Activated B cell treated with CpG ODN at 0.5 μM for 24 hours (primary cell): ENCODE measurements at places on chromosomes 13 and 19. TPM values are rescaled to one million over a fixed set of nuclear protein-coding genes. Genes with fewer than 3 reads are reported as not detected.

DNA sequence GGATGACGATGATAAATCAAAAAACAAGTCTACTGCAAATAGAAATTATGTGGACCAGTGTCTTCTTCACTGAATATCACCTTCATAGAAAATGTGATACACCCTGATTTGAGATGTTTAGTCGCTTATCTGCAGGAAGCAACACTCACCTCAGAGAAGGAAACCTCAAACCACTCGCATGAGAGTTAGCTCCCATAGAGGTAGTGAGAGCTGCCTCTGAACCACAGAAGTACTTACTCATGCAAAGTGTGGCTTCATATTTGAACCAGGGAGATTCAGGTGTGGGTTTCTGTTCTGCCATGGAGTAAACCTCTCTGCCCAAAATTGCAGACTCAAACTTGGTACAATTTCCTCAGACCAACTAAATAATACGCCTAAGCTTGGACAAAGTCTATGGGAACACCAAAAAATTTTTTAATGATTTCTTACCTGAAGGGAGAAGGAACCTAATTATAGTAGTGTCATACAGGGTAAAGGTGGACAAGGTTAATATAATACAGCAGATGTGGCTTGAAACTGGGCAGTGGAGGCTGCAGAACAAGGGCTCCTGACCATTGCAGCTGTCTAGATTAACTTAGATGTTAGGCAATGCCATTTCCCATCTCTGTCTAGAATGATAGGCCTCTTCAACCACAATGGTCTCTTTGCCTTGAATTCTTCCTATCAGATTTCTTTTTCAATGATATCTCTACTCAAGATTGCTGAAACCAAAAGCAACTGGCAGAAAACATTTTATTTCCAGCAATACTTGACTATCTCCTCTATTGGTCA, 29.6 kb upstream of the RCBTB2 start:
- DNase-seq = no peak

DNA sequence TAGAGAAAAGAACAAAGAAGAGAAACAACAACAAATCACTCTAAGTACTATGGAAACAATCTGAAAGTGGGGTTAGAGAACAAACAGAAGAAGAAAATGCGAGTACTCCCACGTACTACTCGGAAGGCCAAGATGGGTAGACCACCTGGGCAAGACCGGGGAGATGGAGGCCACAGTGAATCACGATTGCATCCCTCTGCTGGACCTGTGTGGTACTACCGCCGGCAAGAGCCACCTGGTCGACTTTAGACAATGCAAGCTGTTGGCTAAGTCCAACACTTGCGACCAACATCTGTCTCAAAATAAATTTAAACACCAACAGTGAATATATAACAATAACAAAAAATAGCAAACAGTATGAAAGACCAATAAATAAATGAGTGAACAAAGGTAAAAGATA, 45.5 kb upstream of the ZNF91 start:
- no peak for DNase-seq

- DNase-seq = no peak
Observed at GRCh38 chr13:113229161-113229560, 19.7 kb downstream of the CUL4A start.

Gene KDELR1
- 50.8 and 51.9 TPM in 2 replicates for total RNA-seq
